Urothelium cell line (cell line): ENCODE measurements at places on chromosomes 11 and 22.

DNA sequence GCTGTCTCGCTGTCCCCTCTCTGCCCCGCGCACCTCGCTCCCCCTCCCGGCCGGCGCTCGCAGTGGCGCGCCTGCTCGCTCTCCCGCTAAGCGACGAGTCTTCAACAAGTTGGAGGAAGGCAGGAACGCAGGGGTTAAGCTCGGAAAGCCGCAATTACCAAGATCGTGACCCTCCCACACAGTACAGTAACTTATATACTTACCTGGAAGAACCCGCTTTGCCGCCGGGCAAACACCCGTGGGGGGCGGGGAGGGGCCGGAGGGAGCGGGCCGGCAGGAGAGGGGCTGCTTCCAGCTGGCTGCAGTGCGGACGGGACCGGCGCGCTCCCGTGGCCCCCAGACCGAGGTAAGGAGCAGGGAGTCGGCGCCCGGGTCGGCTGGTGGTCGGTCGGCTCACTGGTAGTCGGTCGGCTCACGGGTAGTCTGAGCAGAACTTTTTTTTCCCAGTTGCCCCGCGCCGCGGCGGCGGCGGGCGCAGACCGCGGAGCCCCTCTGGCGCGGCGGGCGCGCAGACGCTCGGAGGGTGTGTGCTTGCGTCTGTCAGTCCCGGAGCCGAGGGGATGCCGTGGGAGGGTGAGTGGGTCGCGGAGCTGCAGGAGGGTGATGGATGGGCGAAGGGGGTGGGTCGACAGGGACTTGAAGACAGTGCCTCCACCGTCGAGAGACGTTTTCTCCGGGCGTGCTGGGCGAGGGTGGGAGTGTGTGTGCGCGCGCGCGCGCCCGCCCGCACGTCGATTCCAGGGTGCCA lies 101.2 kb upstream of the HSD17B12 start:
- DNase-seq = peak; percentile 73

GRCh38 chr11:109865548-109866186 lies 227.5 kb upstream of the ZC3H12C start:
- peak; percentile 20 for DNase-seq

GRCh38 chr22:38674888-38675287 lies 6.9 kb upstream of the TOMM22 start:
- DNase-seq = no peak

DNA sequence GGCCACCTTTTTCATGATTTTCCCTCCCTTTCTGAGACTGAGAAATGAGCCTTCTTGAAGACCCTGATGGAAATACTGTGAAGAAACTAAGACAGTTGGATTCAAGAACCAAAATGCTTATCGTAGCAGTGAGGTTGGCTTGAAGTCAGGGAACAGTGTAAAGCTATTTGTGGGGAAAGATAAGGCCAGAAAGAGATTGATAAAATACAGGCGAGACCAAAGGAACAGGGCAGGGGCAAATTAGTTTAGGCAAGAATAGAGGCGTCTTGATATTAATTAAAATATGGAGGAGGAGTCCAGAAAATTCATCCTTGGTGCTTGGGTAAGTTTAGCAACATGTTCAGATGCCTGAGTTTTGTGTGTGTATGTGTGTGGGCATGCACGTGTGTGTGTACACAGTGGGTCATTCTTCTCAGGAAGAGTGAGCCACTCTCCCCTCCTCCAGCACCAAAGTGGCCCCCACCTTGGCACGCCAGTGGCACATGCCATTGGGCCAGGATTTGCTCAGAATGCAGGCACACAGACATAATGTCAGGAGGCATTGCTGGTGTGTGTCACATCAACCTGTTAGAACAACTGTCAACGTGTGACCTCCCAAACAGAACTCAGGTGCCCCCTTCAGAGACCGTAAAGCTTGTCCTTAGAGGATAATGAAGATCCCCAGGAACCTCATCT lies 3.9 kb upstream of the EHF start:
- no peak for DNase-seq

DNA sequence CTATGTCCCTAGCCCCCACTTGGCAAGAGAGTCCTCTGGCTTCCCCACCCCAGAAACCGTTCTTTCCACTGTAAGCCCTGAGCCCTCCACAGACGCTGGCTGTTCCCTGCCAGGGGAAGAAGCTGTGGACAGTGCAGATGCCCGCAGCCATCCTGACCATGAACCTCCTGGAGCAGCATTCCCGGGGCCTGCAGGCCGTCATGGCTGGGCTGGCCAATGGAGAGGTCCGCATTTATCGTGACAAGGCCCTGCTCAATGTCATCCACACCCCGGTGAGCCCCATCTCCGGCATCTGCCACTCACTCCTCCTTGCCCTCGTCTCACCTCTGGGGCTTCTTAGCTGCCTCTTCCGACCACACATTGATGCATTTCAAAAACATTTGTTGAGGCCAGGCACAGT lies 13.2 kb downstream of the BBS1 start:
- DNase-seq = no peak

- DNase-seq = peak; percentile 77
Observed at GRCh38 chr22:43945632-43946383, 9.4 kb upstream of the SAMM50 start.

DNA sequence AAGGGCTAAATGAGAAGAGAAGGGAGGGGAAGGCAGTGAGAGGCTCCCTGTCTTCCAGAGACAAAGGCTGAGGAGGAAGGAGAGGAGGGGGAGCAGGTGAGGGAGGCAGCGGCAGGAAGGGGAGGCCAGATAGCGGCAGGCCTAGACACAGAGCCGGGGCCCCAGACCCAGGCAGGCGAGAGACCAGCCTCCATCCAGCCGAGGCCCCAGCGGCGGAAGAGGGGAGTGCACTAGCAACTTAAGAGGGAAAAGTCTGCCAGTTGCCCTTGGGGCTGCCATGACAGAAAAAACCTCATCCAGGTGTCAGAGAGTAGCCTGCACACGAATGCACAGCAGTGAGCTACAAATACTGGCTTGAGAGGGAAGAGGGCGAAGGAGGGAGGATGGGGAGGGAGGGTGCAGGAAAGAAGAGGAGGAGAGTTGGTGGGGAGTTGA lies 46.7 kb downstream of the IGLL1 start:
- no peak for DNase-seq

DNA sequence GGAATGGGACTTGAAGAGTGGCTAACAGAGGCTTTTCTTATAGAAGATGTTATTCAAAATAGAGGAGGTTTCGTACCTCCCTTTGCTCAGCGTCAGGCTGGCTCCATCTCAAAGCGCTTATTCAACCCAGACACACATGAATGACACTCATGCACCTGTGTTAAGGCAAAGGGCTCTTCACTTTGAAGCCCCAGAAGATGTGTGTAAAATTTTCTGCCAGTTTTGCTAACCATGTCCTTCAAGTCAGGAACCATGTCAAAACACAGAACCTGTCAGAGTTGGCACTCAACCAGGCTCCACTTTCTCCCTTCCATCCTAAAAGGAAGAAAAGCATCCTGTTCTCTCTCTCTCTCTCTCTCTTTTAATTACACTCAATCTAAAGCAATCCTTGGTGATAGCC lies 352.8 kb upstream of the NARS2 start:
- no peak for DNase-seq
